Hindlimb muscle (tissue), 1 donor: ENCODE measurements at places on chromosomes 5 and 9.

- DNase-seq: no peak
Measured at GRCh38 chr5:91910655-91911054, 527.5 kb upstream of the ARRDC3 start.

GRCh38 chr5:126920291-126920690, 110.1 kb downstream of the MARCHF3 start:
- DNase-seq: peak; percentile 80

DNA sequence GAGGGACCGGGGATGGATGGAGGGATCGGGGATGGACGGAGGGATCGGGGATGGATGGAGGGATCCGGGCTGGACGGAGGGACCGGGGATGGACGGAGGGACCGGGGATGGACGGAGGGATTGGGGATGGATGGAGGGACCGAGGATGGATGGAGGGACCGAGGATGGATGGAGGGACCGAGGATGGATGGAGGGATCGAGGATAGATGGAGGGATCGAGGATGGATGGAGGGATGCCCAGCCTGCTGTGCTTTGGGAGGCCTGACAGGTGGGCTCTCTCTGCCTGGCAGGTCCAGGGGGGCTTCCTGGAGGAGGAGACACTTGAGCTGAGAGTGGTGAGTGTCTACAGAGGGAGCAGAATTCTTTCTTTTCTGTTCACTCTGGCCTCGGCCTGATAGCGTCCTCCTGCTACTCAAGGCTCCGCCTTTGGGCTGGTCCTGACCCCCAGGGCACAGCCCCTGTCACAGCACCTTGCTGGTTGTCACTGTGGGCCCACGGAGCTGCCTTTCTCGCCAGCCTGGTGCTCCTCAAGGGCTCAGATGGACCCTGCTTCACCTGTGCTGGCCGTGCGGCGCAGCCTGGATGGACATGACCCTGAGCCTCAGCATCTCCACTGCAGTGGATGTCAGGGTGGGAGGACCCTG, 42.2 kb upstream of the RNF130 start:
- no peak for DNase-seq

DNA sequence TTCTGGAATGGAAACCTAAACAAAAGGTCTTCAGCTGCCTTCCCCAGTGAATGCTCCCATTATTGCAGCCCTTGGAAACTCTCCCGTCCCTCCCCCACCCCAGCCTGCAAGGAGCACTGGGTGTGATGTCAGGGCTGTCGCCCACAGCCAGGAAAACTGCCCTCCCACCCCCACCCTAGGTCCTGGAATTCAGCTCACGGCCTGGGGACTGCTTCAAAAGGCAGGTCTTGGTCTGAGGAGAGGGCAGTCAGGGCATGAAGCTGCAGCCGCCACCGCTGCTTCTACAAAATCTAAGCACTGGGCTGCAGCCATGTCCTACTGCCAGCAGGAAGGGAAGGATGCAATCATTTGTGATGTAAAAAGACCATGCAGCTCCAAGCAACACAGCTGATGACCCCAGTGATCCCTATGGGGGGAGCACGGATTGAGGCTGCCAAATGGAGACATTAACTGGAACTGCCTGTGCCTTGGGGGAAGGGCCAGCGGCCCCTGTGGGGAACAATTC, 11.4 kb downstream of the GRHPR start:
- peak; percentile 38 for DNase-seq

- DNase-seq: peak; percentile 90
Measured at GRCh38 chr9:129383561-129384490, 205.8 kb upstream of the IER5L start.

- no peak for DNase-seq
Measured at GRCh38 chr5:177353093-177353492, 1.6 kb upstream of the LMAN2 start.

- no peak for DNase-seq
Measured at GRCh38 chr5:66565878-66566277, 30.3 kb upstream of the MAST4 start.

DNA sequence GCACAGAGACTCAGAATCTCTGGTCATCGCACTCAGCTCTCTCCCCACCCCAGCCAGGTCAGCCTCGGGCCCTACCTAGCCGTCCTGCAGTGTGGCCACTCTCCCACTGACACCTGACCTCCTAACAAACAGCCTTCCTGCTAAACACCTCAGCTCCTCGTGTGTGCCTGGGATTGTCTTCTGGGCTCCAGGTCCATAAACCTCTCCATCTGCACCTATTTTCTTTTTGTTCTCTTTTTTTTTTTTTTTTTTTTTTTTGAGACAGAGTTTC, 193.6 kb downstream of the ROR2 start:
- DNase-seq: no peak

GRCh38 chr5:74040811-74041491, 415.0 kb downstream of the ARHGEF28 start:
- no peak for DNase-seq

DNA sequence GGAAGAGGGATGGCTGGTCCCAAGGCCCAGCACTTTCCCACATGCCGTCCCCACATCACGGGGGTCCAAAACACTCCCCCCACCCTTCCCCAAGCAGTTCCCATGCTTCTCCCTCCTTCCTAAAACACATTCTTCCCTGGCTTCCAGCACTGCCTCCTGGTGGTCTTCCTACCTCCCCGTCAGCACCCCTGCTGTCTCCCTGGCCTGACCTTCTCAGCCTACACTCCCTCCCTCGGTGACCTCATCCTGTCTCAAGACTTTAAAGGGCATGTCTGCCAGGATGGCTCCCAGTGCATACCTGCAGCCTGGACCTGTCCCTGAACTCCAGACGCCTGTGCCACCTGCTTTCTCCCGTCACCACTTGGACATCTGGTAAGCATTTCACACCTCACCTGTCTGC, 4.3 kb upstream of the NCS1 start:
- no peak for DNase-seq

GRCh38 chr5:74360535-74361210, 279.9 kb downstream of the ENC1 start:
- no peak for DNase-seq

- DNase-seq: peak; percentile 29
Measured at GRCh38 chr9:127714951-127715469, 453 bp downstream of the PTRH1 start.

GRCh38 chr5:26669031-26669430, 369.4 kb downstream of the CDH9 start:
- DNase-seq: no peak

DNA sequence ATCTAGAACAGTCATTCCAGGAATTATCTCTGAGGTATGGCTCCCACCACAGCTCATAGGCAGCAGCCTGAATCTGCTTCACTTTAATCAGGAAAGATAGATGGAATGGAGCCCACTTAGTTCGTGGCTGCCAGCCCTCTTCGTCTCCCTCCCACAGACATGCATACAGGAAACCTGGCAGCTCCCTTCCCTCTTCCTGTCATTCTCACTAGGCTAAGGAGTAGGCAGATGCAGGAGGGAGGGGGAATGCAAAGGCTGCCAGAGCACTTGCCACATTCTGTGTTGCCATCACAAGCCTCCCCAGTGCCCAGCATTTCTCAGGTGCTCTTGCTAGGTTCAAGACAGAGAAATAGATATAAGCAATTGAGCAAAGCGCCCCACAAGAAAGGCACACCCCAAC, 378.9 kb downstream of the ELAVL2 start:
- DNase-seq: no peak

DNA sequence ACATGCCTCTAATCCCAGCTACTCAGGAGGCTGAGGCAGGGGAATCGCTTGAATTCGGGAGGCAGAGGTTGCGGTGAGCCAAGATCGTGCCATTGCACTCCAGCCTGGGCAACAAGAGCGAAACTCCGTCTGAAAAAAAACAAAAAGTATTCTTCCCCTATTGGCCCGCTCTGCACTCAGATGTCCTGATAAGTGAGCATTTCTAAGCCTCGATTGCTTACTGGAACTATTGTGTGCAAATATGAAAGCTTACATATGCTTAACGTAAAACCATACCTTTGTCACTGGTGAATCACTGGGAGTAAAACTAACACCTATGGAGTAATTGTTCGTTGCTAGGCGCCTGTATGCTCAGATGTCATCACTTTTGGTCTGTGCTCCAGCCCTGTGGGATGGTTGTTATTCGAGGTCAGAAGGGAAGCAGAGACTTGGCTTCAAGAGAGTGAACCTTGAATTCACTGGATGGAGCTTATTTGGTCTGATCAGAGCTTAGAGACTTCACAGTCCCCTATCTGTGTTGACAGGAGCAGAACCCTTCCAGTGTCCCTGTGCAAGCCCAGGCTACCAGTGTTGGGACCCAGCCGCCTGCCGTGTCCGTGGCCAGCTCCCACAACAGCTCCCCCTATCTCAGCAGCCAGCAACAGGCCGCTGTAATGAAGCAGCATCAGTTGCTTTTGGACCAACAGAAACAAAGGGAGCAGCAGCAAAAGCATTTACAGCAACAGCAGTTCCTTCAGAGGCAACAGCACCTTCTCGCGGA, 25.3 kb upstream of the LTC4S start:
- no peak for DNase-seq

GRCh38 chr5:146425023-146425422, 22.1 kb upstream of the TCERG1 start:
- DNase-seq: no peak

- DNase-seq: no peak
Measured at GRCh38 chr5:144703776-144704175, 533.1 kb downstream of the KCTD16 start.

DNA sequence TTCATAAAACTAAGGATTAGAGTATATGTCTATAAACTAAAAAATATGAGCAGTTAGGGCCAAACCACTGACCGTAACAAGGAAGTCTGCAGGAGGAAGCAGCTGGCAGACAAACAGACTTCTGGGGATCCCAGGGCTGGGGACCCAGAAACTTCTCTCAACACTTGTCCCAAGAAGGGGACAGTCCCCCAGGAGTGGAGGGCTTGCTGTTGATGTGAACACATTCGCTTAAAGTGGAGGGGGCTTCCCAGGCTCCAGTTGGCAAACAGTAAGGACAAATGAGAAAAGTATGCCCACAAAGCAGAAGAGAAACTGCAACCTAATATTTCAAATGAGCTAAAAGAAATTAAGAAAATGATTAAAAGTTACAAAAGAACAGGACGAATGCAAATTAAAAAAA, 83.7 kb downstream of the PDE8B start:
- DNase-seq: no peak

DNA sequence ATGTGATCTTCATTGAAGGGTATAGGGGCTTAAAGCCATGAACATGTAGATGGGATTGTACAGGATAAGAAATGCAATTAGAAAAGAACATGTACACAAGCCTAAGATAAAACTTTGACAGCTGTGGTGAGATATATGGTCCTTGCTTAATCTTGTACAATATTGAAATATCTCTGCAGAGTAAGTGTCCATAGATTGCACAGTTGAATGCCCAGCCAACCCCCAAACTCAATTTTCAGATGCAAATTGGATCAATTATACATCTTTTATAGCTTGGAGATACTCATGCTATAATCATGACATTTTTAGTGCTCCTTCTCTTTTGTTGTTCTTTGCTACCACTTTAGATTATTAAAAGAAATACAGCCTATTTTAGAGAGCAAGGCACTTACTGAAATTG, 59.5 kb upstream of the CHSY3 start:
- no peak for DNase-seq

DNA sequence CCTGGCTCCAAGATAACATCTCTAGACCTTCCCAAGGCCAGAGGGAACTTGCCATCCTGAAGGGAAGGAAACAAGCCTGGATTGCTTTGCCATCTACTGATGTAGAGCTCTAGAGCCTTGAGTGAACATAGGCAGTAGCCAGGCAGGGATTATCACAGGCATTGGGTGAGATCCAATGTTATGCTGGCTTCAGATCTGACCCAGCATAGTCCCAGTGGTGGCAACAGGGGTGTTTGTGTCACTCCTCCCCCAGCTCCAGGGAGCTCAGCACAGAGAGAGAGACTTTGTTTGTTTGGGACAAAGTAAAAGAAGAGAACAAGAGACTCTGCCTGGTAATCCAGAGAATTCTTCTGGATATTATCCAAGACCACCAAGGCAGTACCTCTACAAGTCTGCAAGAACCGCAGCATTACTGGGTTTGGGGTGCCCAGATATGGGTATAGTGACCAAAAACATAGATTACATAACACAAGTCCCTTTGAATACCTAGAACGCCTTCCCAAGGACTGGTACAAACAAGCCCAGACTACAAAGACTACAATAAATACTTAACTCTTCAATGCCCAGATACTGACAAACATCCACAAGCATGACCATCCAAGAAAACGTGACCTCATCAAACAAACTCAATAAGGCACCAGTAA, 137.6 kb upstream of the DAPK1 start:
- DNase-seq: no peak

DNA sequence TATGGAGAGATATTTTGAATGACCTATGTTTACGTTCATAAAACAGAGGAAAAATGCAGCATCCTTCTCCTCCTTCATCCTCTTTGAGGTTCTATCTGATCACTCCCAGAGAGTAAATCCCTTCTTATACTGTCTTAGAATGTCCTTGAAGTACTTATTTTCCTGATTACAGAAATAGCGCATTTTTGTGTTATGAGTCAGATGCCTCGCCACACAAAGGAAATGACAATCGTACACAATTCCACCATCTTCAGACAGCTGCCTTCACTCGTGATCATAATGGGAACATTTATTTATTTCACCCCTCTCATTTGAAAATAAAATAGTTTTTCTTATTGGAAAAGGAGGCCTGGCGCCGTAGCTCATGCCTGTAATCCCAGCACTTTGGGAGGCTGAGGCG, 2.4 kb upstream of the GLT6D1 start:
- DNase-seq: no peak

GRCh38 chr5:28862860-28863196, 1824.4 kb upstream of the CDH9 start:
- DNase-seq: no peak

DNA sequence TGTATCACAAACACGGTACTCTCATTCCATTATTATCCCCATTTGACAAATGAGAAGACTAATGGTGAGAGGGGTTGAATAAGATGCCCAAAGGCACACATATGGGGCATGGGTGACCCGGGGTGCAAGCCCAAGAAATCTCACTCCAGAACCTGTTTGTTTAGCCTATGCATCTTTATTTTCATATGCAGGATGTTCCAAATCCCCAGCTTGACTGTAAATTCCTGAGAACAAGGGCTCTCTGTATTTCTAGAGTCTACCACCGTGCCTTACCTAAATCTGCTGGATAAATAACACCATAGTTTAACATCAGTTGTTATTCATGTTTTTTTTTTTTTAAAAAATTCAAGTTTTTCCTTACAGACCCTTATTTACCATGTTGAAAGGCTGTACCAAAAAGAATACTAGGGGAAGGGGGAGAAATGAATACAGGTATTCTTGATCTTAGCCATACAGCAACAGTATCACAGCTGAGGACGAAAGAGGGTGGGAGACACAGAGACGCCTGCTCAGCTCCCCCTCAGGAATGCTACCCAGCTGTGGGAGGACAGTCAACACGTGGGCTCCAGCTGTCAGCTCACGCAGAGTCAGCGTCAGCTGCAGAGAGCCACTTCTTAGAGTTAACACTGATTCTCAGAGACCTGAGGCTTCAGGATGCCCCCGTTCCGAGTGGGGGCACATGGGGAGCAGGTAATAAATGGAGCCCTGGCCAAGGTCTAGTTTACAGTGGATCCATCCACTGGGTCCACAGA, 86.6 kb downstream of the MED27 start:
- no peak for DNase-seq

- no peak for DNase-seq
Measured at GRCh38 chr5:41065691-41066335, 5.3 kb downstream of the MROH2B start.
